ENCODE measurements at places on chromosomes 16 and 17. TPM values are rescaled to one million over a fixed set of nuclear protein-coding genes. Genes with fewer than 3 reads are reported as not detected.

DNA sequence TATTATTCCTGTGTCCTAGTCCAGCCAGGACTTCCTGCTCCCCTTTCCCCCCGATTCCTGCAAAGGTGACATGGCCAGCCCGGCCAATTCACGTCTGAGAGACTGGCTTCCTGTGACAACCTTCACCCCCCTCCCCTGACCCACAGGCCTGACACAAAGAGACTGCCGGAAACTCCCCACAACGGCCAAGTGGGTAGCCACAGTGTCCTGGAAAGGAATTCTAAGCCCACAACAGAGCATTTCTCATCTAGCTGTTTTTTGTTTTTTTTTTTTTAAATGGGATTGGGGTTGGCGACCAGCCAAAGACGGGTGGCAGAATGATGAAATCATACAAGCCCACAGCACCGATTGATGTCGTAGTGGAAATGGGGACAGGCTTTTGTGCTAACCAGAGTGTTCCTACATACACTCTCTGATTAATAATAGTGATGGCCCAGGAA, 2.8 kb upstream of the XAF1 start:
- peak overlapping the region; percentile 43 for H3K4me3 ChIP-seq
- H3K36me3 ChIP-seq, result peaks cover 20% of the 10 kb centered on the region
- H3K4me1 ChIP-seq, result peaks cover 39% of the 10 kb centered on the region
- peaks cover 14% of the 10 kb centered on the region for H3K27me3 ChIP-seq
- H3K27ac ChIP-seq, result peak overlapping the region; percentile 74

GRCh38 chr16:23107936-23108335, 41.3 kb downstream of the USP31 start:
- no peak overlapping the region for H3K4me3 ChIP-seq
- H3K4me1 ChIP-seq, result peaks cover 2% of the 10 kb centered on the region
- H3K27ac ChIP-seq, result no peak overlapping the region
- no peak for DNase-seq

- no peak overlapping the region for H3K4me3 ChIP-seq
- no peaks in the 10 kb centered on the region for H3K36me3 ChIP-seq
- H3K27me3 ChIP-seq, result no peaks in the 10 kb centered on the region
- H3K4me1 ChIP-seq, result no peaks in the 10 kb centered on the region
Observed at GRCh38 chr17:11943759-11944347, 53.4 kb downstream of the ZNF18 start.

- peaks cover 2% of the 10 kb centered on the region for H3K36me3 ChIP-seq
- no peaks in the 10 kb centered on the region for H3K27me3 ChIP-seq
- H3K27ac ChIP-seq, result no peak overlapping the region
Observed at GRCh38 chr16:12096828-12097522, 120.4 kb downstream of the SNX29 start.

DNA sequence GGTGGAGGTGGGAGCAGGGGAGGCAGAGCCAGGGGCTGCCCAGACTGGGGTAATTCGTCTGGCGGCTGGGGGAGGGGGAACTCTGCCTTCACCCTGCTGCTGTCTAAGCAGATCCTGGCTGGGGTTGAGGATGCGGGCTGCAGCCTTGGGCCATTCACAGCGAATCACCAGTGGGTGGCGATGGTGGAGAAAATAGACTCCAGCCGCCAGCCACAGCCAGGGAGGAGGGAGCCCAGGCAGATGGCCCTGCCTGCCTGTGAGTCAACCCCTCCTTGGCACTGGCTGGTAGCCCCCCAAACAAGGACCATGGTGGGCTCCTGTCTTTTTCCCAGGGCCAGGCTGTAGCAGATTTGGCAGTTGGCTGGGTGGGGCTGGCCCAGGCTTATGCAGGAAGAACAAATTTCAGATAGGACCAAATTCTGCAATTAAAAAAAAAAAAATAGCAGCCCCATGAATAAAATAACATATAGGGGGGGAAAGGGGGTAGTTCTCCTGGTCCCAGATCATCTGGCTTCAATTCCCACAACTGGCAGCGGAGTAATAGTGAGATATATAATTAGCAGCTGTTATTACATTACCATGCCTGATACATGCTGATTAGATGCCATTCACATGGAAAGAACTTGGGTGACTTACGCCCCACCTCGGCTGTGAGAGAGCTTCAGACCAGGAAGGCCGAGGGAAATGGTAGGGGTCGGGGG, 41.5 kb upstream of the CDH5 start:
- no peak for DNase-seq
- H3K27ac ChIP-seq, result no peak overlapping the region
- no peaks in the 10 kb centered on the region for H3K27me3 ChIP-seq
- H3K4me1 ChIP-seq, result no peaks in the 10 kb centered on the region
- no peaks in the 10 kb centered on the region for H3K36me3 ChIP-seq
- H3K4me3 ChIP-seq, result no peak overlapping the region

GRCh38 chr16:81836279-81837054, 57.4 kb downstream of the PLCG2 start:
- H3K27ac ChIP-seq, result no peak overlapping the region
- DNase-seq, result no peak
- no peaks in the 10 kb centered on the region for H3K36me3 ChIP-seq
- H3K27me3 ChIP-seq, result peaks cover 6% of the 10 kb centered on the region
- peaks cover 20% of the 10 kb centered on the region for H3K4me1 ChIP-seq

- no peak overlapping the region for H3K4me3 ChIP-seq
- H3K36me3 ChIP-seq, result peaks cover 6% of the 10 kb centered on the region
- no peak for DNase-seq
Observed at GRCh38 chr16:69935278-69935711, 15.8 kb upstream of the CLEC18A start.

DNA sequence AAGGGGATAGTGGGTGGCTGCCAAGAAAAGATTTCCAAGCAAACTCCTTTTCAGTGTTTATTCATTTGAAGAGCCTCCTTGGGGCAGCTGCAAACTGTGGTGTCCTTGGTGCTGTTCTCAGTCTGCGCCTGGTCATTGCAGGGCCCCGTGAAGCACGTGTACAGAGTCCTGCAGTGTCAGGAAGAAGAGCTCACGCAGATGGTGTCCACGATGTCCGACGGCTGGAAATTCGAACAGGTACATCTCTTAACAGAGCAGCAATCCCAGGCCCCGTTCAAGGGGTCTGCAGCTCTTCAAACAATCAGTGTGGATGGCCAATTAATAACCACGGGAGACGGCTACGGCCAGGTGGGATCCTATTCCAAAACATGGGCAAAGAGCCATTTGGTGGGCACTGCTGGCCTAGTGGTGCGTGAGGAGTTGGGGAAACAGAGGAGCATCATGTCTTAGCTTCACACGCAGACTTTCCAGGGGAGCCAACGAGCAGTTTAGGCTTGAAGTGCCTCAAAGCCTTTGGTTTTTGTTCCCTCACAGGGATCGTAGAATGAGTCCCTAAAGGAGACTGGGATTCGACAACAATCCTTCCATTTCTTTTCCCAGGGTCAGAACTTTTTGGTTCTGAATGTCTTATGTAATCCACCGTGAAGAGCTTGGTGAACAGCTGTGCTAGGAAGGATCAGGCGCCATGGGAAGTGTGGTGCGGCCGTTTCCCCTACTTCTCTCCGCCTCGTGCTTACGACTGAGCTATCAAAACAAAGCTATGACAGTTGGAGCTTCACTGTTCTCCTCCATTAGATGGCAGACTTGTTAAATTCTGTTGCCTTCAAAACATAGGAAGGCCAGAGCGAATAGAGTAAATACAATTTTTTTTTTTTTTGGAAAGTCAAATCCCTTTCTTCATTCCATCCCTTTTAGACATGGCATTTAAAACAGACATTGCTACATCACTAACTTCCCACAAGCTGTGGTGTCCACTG, 12.6 kb downstream of the KCTD2 start:
- H3K4me1 ChIP-seq, result peaks cover 12% of the 10 kb centered on the region
- no peaks in the 10 kb centered on the region for H3K27me3 ChIP-seq
- no peak overlapping the region for H3K4me3 ChIP-seq
- DNase-seq, result no peak

GRCh38 chr16:28283798-28284577, 8.3 kb upstream of the SBK1 start:
- H3K27ac ChIP-seq, result no peak overlapping the region
- no peak for DNase-seq
- H3K4me3 ChIP-seq, result no peak overlapping the region
- H3K27me3 ChIP-seq, result no peaks in the 10 kb centered on the region
- H3K36me3 ChIP-seq, result no peaks in the 10 kb centered on the region
- peaks cover 14% of the 10 kb centered on the region for H3K4me1 ChIP-seq

- no peak overlapping the region for H3K4me3 ChIP-seq
- H3K4me1 ChIP-seq, result no peaks in the 10 kb centered on the region
- peaks cover 37% of the 10 kb centered on the region for H3K27me3 ChIP-seq
- H3K27ac ChIP-seq, result no peak overlapping the region
Observed at GRCh38 chr17:61426482-61427304, 25.5 kb upstream of the TBX4 start.

DNA sequence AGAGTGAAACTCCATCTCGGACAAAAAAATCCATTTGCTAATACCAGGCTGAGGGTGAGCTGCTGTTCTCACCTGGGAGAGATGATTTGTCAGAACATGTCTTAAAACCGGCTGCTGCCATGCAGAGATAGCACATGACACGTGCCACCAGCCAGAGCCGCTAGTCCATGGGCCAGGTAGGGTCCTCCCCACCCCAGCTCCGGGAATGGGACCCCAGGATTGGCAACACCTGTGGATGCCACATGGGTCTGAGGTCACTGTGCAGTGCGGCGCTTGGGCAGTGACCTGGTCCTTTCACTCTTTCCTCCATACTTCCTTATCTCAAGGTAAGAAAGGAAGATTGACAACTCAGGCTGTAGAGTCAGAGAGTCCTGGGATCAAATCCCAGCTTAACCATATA, 393.3 kb upstream of the TNRC6C start:
- H3K27ac ChIP-seq, result no peak overlapping the region
- H3K4me3 ChIP-seq, result no peak overlapping the region
- no peaks in the 10 kb centered on the region for H3K36me3 ChIP-seq
- peaks cover 27% of the 10 kb centered on the region for H3K27me3 ChIP-seq

- no peak overlapping the region for H3K27ac ChIP-seq
- peaks cover 11% of the 10 kb centered on the region for H3K4me1 ChIP-seq
- peaks cover 31% of the 10 kb centered on the region for H3K36me3 ChIP-seq
- no peak for DNase-seq
- no peaks in the 10 kb centered on the region for H3K27me3 ChIP-seq
- no peak overlapping the region for H3K4me3 ChIP-seq
Observed at GRCh38 chr17:1431631-1432104, 24.4 kb downstream of the CRK start.

GRCh38 chr17:545156-545555, 169.5 kb downstream of the VPS53 start:
- no peak overlapping the region for H3K4me3 ChIP-seq
- H3K4me1 ChIP-seq, result peaks cover 13% of the 10 kb centered on the region
- H3K27me3 ChIP-seq, result no peaks in the 10 kb centered on the region

GRCh38 chr17:19487024-19487600, 46.5 kb upstream of the SLC47A1 start:
- H3K36me3 ChIP-seq, result no peaks in the 10 kb centered on the region
- no peak overlapping the region for H3K4me3 ChIP-seq
- peaks cover 2% of the 10 kb centered on the region for H3K27me3 ChIP-seq

DNA sequence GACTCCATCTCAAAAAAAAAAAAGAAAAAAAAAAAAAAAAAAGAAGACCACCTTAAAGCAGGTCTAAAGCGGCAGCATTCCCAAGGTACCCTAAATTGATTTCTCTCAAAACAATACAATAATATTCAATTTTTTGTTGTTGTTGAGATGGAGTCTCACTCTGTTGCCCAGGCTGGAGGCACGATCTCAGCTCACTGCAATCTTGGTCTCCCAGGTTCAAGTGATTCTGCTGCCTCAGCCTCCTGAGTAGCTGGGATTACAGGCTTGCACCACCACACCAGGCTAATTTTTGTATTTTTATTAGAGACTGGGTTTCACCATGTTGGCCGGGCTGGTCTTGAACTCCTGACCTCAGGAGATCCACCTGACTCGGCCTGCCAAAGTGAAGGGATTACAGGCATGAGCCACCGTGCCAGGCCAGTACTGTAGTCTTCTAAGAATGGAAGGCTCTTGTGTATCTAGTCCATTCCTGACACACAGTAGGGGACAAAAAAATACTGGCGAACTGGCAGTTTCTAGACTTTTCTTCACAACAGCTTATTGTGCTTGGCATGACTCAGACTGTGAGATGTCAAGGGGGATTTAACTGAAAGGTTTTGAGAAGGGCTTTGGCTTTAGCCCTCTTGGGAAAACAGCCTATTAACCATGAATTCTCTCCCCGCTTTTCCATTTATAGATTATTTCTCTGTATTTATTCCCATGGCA, 17.3 kb downstream of the CDR2 start:
- H3K4me3 ChIP-seq, result peak overlapping the region; percentile 62
- H3K4me1 ChIP-seq, result peaks cover 46% of the 10 kb centered on the region
- H3K27ac ChIP-seq, result peak overlapping the region; percentile 93
- no peaks in the 10 kb centered on the region for H3K27me3 ChIP-seq
- H3K36me3 ChIP-seq, result peaks cover 23% of the 10 kb centered on the region

DNA sequence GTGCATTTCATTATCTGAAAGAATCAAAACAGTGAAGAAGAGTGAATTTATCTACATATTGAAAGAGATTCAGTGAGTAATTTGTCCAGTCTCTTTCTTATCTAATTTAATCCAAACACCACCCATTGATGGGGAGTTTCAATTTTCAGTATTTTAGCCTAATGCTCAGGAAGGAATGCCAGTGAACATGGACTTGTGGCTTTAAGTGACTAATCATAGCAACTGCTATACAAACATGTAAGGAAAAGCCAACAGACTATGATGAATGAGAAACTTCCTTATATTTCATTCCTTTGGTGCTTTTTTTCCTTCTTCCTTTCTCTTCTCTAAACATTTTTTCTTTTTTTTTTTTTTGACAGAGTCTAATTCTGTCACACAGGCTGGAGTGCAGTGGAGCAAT, 885.8 kb downstream of the KCNJ2 start:
- no peak for DNase-seq
- H3K4me3 ChIP-seq, result no peak overlapping the region
- no peak overlapping the region for H3K27ac ChIP-seq
- H3K36me3 ChIP-seq, result no peaks in the 10 kb centered on the region
- H3K4me1 ChIP-seq, result no peaks in the 10 kb centered on the region

DNA sequence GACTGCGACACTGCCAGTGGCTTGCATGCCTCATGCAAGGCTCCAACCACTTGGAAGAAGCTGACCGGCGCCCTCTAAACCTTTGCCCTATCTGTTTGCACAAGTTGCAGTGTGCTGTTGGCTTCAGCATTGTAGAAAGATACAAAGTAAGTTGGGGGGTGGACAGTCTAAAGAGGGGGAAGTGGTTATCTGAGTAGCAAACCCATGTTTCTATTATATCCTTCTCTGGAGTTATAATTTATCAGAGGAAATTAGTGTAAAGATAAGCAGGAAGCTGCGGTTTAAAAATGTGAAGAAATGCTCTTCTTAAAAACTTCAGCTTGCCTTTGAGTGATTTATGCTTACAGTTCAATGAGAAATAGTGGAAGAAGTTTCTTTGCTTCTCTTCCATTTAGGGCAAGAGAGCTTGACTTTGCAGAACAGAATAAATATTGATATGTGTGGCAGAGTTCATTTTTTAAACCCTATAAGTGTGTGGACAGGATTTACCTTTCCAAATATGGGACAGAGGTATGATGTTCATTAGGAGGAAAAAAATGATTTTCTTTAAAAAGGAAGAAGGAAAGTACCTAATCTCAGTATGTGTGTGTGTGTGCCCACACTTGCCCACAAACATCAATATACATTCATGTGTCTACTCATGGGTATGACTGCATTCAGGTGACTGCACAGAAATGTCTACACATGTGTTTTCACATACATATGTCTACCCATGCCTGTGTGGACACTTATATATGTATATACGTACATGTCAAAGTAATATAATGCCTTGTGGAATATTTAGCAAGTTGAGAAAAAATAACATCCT, 8.1 kb downstream of the AMZ2 start:
- no peaks in the 10 kb centered on the region for H3K27me3 ChIP-seq
- peaks cover 45% of the 10 kb centered on the region for H3K36me3 ChIP-seq
- peak overlapping the region; percentile 74 for H3K27ac ChIP-seq
- H3K4me1 ChIP-seq, result peaks cover 63% of the 10 kb centered on the region

CRK gene
- total RNA-seq, result 19.5 TPM

ODAD4 gene
- total RNA-seq, result 0.65 TPM

SPDYE4 gene
- not detected for total RNA-seq

CSH1 gene
- not detected for total RNA-seq

CDH3 gene
- total RNA-seq, result 0.28 TPM

MSI2 gene
- total RNA-seq, result 113 TPM
